Stimulated activated CD4-positive, alpha-beta T cell treated with anti-CD3 and anti-CD28 coated beads, TNF-alpha, amount 100 ng/mL, for 4 hours (primary cell): ENCODE measurements at places on chromosomes 6 and 20.

- no peak for DNase-seq
These were observed 92.8 kb upstream of the PRSS16 start for GRCh38 chr6:27154696-27155095.

- no peak for DNase-seq
These were observed 56.0 kb upstream of the FNDC1 start for GRCh38 chr6:159113223-159113622.

GRCh38 chr20:9617940-9618339 is 103.5 kb downstream of the LAMP5 start:
- DNase-seq, result no peak

DNA sequence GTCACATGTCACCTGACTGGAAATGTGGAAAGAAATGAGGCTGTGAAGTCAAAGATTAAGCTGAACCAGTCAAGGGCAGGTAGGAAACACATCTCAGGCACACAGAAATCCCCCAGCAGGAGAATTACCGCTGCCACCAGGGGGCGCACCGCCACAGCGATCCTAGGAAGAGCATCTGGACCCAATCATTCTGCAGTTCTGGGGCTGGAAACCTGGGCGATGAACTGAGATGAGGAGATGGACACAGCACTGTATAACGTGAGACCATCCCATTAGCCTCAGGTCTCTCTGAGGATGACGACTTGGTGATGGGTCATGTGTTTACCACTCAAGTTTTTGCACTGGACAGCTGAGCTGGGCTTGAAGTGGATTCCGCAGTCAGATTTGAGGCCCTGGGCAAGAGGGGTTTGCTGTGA is 6.5 kb upstream of the SLC24A3 start:
- peak; percentile 10 for DNase-seq

DNA sequence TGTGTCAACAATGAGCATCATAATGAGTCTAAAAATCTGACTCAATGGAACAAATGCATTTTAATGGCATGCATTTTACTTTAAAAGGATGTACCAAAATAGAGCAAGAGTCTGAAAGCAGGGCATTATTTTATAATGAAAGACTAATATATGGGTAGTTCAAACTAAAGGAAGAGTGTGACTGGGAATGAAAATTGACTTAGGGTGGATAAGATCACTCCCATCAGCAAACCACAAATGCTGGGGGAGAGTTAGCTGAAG is 114.7 kb downstream of the SOX4 start:
- DNase-seq, result no peak

DNA sequence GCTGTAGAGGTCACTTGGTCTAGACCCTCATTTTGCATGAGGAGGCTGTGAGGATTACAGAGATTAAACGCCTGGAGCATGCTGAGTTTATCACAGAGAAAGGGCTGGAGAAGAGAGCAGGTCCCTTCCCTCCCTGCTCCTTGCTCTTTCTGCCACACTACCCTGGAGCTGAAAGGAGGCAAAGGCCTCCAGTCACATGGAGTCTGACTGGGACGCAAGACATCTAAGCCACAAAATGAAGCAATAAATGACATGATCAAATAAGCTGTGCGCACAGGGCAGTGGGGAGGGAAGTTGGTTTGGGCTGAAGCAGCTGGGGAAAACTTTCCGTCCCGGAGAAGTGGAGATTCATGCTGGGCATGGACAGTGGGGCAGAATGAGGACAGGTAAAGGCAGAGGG is 33.3 kb downstream of the ATXN1 start:
- DNase-seq, result no peak

DNA sequence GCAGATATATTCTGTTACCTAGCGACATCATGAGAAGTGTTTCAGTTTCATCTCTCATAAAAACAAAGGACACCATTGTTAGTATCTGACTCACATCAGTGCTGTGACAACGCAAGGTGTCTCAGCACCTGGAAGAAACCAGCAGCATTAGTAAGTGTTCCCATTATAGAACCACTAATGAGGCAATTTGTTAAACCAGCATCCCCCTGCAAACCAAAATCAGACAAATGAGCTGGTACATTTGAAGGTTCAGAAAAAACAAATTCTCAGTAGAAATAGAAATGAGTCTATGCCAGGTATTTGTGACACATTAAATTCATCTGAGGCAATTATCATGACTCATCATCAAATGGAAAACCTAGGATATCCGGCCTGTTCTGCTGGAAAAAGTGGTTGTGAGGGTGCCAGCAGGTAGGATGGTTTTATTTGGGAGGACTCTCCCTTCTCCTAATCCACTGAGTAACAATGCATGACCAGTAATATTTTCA is 151.7 kb downstream of the TMEM200A start:
- no peak for DNase-seq

GRCh38 chr6:155641603-155642002 is 186.0 kb upstream of the NOX3 start:
- no peak for DNase-seq

- no peak for DNase-seq
These were observed 109.1 kb upstream of the ENPP5 start for GRCh38 chr6:46279874-46280273.

DNA sequence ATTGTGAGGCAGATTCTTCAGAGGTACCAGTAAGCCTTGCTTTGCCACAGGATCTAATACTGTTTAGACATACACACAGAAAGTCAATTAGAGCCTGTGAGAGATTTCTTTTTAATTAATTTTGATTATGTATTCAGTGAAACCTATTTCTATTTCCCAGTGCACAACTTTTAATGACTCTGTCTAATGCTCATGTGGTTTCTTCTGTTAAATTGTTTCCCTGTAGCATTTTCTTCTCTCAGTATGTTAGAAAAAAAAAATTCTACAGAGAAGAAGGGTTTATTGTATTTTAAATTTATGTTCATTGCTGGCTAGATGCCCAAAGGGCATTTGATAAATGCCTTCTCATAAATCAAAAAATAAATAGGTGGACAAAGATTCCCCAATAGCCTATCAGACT is 293.7 kb downstream of the C6orf118 start:
- no peak for DNase-seq

GRCh38 chr6:28985462-28986164 is 19.5 kb downstream of the ZNF311 start:
- DNase-seq, result no peak

DNA sequence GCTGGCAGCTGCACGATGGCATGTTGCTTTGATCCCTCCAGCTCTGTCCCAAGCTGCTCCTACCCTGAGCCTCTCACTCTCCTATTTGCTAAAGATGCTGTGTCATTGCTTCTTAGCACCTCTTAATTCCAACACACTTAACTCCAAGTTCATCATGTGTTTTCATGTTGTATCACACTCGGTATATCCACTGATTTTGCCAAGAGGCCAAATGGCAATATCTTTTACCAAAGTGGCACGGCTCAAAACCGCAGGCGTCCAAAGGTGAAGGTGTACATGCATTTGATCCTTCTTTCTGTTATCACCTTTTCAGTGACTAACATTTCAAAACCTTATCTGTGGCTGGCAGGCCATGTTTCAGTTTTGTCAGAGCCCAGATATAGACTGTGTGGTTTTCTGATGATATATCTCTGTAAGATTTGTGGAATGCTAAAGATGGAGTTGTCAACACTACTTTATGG is 217.0 kb downstream of the TBX18 start:
- no peak for DNase-seq

- no peak for DNase-seq
These were observed 25.5 kb upstream of the OLIG3 start for GRCh38 chr6:137519629-137520176.
